T-helper 17 cell (primary cell): ENCODE measurements at places on chromosomes 7 and 10. TPM values are rescaled to one million over a fixed set of nuclear protein-coding genes. Genes with fewer than 3 reads are reported as not detected.

Gene PLPP4
- not detected for total RNA-seq

Gene CALML3
- not detected for total RNA-seq

Gene CCDC146
- total RNA-seq, result 14.7 TPM

Gene DPCD
- not detected for total RNA-seq

Gene TMEM196
- total RNA-seq, result not detected

Gene TFPI2
- 1.4 TPM for total RNA-seq
